Activated T-helper 1 cell treated with Interleukin-2 at 50 U/mL for 16 hours (primary cell): ENCODE measurements at places on chromosomes 16 and 17.
A peak's percentile ranks its signal among the peaks of the same experiment; 100 is the strongest.

GRCh38 chr17:27519550-27519949 is 63.3 kb downstream of the KSR1 start:
- no peak for DNase-seq

- peak; percentile 85 for DNase-seq
Observed at GRCh38 chr17:75036643-75037268, 10.0 kb downstream of the ATP5PD start.

DNA sequence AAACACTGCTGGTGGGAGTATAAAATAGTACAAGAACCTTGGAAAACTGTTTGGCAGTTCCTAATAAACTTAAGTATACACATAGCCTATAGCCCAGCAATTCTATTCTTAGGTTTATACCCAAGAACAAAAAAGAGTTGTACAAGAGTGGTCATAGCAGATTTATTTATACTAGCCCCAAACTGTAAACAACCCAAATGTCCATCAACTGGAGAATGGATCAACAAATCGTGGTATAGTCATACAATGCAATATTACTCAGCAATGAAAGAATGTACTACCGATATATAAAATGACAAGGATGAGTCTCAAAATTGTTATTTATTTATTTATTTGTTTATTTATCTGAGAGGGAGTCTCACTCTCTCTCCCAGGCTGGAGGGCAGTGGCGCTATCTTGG is 23.1 kb downstream of the GNGT2 start:
- DNase-seq, result no peak

- no peak for DNase-seq
Observed at GRCh38 chr17:17380145-17380925, 77.2 kb downstream of the NT5M start.
